ENCODE measurements at places on chromosomes 16 and 17. TPM values are rescaled to one million over a fixed set of nuclear protein-coding genes. Genes with fewer than 3 reads are reported as not detected.
A peak's percentile ranks its signal among the peaks of the same experiment; 100 is the strongest.

GRCh38 chr16:10981697-10982216 is 37.4 kb downstream of the CLEC16A start:
- DNase-seq, result no peak

- DNase-seq, result peak; percentile 67
Measured at GRCh38 chr17:33234930-33235685, 58.0 kb downstream of the ASIC2 start.

CLEC18C gene
- 0.68 TPM for total RNA-seq

DNA sequence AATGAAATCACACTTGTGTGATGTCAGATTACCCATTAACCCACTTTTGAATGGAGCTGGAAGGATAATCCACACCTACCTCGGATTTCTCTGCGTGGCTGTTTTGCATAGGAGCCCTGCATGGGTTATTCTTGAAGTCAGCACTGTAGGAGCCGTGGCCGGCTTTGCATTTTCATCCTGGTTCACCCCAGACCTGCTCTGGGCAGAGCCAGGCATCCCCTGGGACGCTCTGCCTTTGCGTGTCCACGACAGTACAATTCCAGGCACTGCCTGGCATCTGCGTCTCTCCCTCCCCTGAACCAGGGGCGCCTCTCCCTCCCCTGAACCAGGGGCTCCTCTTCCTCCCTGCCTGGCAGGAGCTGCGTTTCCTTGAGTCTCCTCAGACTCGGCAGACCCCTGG is 29.7 kb upstream of the ZNF750 start:
- no peak for DNase-seq

VWA3A gene
- total RNA-seq, result not detected

FBXW10 gene
- total RNA-seq, result not detected

SAMD14 gene
- 11.5 TPM for total RNA-seq

CHST4 gene
- not detected for total RNA-seq

CHST6 gene
- total RNA-seq, result 8.3 TPM

PRSS33 gene
- total RNA-seq, result not detected

DNA sequence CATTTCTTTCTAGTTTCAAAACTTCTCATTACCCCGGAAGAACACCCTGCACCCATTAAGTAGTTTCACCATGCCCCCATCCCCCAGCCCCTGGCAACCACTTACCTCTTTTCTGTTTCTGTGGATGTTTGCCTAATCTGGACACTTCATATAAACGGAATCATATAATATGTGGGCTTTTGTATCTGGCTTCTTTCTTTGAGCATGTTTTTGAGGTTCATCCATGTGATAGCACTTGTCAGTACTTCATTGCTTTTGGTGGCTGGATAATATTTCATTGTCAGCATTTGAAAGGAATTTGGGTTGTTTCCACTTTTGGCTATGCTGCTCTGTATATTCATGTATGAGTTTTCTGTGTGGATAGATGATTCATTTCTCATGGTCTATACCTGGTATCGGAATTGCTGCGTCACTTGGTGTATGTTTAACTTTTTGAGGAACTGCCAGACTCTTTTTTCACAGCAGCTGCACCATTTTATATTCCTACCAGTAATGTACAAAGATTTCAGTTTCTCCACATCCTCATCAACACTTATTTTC is 30.0 kb upstream of the SLC5A10 start:
- no peak for DNase-seq

DNA sequence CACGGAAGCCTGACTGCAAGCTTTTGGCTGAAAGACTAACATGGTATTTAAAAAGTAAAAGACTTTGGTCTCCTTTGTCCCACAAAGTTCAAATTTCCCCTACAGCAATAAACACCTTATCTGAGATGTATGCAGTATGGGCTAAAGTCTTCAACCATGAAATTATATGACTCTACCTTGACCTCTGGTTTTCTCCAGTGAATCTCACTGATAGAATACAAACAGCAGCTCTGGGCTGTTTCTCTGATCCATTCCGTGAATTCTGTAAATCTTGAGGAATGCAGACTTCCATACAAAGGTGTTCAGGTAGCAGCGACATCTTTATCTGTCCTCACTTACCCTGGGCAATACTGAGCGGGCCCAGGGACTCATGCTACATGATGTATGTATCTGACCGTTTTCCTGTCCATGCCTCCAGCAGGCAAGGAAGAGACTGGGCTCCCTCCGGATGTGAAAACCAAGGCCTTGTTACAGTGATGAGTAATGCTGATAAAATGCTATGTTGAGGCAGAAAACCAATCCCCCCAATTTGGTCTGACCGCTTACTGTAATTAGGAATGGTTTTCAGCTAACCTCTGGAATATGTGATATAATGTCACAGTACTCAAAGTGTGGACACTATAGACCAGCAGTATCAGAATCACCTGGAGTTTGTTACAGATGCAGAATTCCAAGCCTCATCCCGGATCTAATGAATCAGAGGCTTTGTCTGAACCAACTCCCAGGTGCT is 589.8 kb downstream of the HS3ST4 start:
- DNase-seq, result no peak

DNA sequence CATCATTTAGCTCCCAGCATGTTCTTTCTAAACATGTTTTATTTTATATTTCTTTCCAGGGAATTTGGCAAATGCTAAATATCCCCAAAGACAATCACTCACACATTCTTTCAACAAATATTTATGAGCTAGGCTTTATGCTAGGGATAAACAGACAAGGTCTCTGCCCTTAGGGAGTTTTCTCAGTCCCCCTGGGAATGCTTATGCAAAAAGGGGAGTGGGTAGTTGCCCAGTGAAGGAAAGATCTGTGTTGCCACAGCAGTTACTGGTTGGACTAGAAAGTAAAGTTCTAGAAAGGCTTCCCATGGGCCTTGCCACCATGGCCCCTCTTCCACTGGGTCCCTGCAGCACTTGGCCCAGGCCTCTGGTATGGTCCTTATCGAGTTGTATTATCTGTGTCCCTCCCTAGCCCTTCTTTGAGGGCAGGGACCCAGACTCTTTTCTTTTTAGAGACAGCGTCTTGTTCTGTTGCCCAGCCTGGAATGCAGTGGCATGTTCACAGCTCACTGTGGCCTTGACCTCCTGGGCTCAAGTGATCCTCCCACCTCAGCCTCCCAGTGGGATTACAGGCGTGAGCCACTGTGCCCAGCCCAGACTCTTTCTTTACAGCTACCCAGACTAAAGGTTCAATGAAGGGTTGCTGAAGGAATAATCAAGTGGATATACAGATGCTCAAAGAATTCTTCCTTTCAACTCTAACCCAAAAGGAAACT is 78.0 kb downstream of the YPEL2 start:
- DNase-seq, result no peak

GRCh38 chr16:86300746-86301481 is 209.4 kb upstream of the FOXF1 start:
- no peak for DNase-seq

PIK3R6 gene
- 3.5 TPM for total RNA-seq

All from thoracic aorta (tissue), 2 donors.